ENCODE measurements at places on chromosomes 2 and 18.

DNA sequence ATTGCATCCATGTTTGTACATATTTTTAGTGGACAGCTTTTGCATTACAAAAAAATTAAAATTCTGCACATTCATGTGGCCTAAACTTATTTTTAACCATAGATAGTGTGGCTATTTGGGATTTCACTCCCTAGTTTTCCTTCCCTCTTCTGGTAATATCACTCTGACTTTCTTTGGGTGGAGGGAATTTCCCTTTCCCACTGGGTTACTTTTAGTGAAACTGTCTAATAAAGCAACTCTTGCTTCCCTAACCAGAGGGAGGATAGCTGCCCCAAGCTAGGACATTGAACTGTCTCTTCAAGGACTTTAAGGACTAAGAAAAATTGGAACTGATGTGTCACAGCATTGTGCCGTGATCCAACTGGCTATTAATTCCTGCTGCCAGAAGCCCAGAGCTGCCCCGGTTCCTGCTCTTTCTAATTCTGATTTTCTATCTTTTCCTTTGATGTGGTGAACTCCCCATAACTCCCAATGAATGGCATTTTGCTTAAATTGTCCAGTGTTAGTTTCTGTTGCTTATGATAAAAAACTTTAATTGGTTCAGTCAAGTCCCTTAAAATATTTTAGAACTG lies 20.0 kb upstream of the EFR3B start:
- DNase-seq = no peak

DNA sequence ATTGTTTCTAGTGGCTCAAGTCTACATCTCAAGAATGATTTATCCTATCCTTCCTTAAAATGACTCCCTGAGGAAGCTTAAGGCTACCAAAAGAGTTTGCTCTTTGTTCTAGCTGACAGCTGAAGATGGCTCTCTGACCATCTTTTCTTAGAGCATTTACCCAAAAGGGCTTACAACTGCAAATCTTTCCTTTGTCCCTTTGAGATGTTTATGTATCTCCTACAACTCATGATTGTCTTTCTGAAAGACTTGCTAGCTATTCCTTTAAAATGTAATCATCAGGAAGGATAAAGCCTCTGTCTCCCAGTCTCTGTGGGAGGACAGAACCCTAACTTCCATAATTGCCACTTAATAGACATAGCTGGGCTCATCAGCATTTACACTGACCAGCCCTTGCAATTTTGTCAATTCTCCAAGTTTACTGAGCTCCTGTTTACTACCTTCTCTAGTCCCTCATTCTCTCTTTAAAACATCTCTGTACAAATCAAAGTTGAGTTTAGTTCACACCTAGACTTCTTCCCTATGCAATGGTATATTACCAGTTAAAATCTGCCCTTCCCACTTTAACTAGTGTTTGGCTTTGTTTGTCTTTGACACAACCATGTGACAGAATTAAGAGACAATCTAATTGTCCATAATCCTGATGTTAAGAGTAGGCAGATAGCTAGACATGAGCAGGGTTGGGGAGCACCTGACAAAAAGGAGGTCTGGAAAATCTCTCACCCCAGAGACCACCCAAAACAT lies 188.2 kb downstream of the PTH2R start:
- no peak for DNase-seq

GRCh38 chr2:199833525-199833924 lies 17.5 kb downstream of the FTCDNL1 start:
- DNase-seq = no peak

- DNase-seq = no peak
Observed at GRCh38 chr2:46246790-46247189, 50.4 kb upstream of the EPAS1 start.

DNA sequence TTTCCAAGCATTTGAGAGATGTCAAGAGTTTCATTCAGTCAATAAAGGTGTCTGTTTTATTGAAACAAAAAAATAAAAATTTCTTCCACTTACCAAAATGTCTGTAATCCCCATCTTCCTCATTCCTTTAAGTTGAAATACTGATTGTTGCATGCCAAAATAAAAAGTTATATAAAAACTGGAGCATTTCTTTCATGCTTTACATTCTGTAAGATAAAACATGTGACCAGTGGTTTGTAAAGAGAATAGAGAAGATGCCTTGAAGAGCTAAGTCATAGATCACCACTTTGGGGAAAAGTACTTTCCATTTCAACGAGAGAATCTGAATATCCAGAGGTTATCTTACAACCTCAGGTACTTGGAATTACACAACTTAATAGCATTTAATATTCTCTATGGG lies 35.9 kb upstream of the MYO1B start:
- no peak for DNase-seq

DNA sequence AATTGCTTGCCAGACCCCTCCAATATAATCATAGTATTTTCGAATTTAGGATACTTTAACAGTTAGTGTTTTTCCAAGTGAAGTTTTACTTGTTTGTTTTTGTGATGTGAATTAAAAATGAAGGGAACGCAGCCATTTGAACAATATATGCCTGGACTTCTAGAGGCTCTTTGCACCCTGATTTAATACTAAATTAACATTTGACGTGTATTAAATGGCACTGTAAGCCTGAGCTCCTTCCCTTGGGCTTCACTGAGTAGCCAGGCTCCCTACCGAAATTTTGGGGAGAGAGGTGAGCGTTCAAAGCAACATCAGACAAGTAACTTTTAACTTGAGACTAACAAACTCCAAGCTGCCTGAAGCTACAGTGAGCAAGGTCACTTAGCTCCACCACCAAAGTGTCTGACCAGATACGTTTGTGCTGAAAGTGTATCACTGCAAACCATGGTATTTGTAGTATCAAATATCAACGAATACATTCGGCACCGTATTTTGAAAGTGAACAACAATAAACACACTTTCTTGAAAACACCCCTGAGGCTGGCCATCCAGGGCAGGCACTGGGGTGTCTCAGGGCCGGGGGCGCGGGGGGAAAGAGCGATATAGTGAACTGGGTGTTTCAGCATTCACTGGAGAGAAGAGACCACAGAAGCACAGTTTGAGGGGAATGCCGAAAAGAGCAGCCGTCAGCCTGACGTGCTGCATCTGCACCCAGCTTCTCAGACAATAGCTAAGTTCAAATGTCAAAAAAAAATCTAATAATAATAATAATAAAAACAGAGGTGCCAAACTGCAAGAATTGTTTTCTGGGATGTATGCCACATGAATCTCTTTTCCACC lies 7.7 kb upstream of the POU3F3 start:
- DNase-seq = no peak

DNA sequence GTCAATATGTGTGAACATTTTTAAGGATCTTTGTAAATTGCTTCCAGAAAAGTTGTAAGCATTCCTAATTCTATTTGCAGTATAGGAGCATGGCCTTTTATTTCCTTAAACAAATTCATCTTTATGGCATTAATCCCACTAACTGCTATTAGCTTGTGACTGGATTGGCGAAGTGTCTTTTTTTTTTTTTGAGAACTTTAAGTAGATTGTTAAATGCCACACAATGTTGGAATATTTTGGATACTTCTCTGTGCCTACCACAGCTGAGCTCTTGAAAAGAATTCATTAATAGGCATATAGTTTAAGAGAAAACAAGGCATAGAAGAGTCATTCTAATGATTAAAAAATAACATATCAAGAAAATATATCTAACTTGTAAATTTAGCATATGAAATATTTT lies 129.7 kb downstream of the LAMA3 start:
- no peak for DNase-seq

GRCh38 chr2:217108575-217109027 lies 248.7 kb upstream of the TNP1 start:
- DNase-seq = no peak

GRCh38 chr2:199457147-199458008 lies at the start of gene SATB2:
TSS of gene SATB2 (minus strand) at chr2:199457939. CDS start at chr2:199456037, 1,902 bp downstream.
- no peak for DNase-seq

- DNase-seq = peak; percentile 88
Observed at GRCh38 chr18:48834413-48835031, 116.2 kb downstream of the SMAD7 start.

DNA sequence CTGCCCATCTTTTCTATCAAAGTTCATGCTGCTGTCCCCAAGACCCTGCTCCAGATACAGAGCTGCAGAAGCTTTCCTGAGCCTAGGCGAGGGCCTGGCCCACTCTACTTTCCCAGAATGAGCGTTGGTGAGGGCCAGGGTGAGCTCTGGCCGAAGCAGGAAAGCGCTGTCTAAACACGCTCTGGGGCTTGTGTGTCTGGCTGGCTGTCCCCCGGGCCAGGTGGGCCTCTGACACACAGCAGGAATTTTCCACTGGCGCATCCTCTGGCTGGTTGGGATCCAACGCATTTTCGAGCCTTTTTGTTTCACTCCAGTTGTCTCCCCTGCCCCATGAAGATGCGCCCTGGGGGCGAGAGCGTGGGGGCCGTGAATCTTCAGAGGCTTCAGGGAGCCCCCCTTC lies 17.8 kb upstream of the KCNK3 start:
- DNase-seq = no peak

DNA sequence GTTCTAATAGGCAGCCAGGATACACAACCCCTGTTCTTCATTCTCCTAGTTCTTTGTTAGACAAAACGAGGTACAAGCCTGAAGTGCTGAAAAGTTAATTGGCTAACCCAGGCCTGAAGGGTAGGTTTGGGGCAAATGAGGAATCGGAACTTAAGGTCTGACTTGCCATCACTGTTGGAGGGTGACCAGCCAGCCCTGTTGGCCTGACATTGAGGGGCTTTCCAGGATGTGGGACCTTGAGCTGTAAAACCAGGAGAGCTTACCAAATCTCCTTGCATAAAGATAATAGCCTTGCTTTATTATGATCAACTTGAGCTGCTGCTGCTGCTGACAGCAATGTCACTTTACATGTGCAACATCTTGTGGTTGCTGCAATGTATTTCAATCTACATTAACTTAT lies 256.0 kb downstream of the VAPA start:
- DNase-seq = no peak

- no peak for DNase-seq
Observed at GRCh38 chr2:206989311-206989710, 50.0 kb downstream of the CPO start.

GRCh38 chr2:74019516-74019915 lies 34.8 kb downstream of the TET3 start:
- DNase-seq = no peak

Data from smooth muscle cell of the brain vasculature (primary cell).